K562 (cell line): ENCODE measurements at places on chromosomes 4 and X. TPM values are rescaled to one million over a fixed set of nuclear protein-coding genes. Genes with fewer than 3 reads are reported as not detected.

Gene CCNB3
- not detected in 2 replicates for total RNA-seq

Gene PPEF1
- not detected in 2 replicates for total RNA-seq

Gene SPIN3
- 6.2 and 7.1 TPM in 2 replicates for total RNA-seq

Gene TMEM35A
- not detected in 2 replicates for total RNA-seq

Gene NFKB1
- total RNA-seq, result 13.8 and 14.5 TPM in 2 replicates

GRCh38 chr4:133668061-133668851 lies 519.2 kb downstream of the PCDH10 start:
- DNase-seq, result no peak
- no peak overlapping the region for H3K27ac ChIP-seq
- no peak overlapping the region for H3K4me3 ChIP-seq

GRCh38 chr4:87819281-87819919 lies 13.4 kb upstream of the MEPE start:
- H3K4me3 ChIP-seq, result no peak overlapping the region
- DNase-seq, result peak; percentile 18
- H3K27me3 ChIP-seq, result no peaks in the 10 kb centered on the region

GRCh38 chr4:188266386-188266785 lies 127.1 kb downstream of the TRIML1 start:
- no peaks in the 10 kb centered on the region for H3K4me1 ChIP-seq
- no peak overlapping the region for H3K27ac ChIP-seq
- H3K4me3 ChIP-seq, result no peak overlapping the region
- no peaks in the 10 kb centered on the region for H3K36me3 ChIP-seq
- DNase-seq, result no peak
- H3K27me3 ChIP-seq, result no peaks in the 10 kb centered on the region; the same call in 1 of the 2 replicates
